ENCODE measurements at places on chromosomes 2 and 18. TPM values are rescaled to one million over a fixed set of nuclear protein-coding genes. Genes with fewer than 3 reads are reported as not detected.

- DNase-seq, result no peak
These were observed 477 bp downstream of the ACVR1 start for GRCh38 chr2:157875641-157876065.

DNA sequence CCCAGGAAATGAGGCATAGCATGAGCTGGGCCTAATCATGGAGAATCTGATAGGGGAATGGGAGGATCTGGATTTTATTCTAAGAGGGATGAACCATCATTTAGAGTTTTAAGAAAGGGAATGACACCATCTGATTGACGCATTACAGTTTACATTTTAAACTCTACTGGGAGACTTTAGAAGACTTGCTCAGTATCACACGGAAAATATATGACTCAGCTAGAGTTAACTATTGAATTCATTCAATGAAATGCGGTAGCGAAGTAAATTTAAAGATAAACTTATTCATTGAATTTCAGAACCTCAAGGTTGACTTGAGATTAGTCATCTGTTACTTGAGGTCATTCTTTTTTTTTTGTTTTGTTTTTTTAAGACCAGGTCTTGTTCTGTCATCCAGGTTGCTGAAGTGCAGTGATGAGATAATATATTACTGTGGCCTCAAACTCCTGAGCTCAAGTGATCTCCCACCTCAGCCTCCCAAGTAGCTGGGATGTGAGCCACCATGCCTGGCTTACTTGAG is 25.0 kb downstream of the MC4R start:
- DNase-seq, result no peak

GRCh38 chr2:135863233-135863632 is 13.0 kb downstream of the MCM6 start:
- DNase-seq, result no peak

DNA sequence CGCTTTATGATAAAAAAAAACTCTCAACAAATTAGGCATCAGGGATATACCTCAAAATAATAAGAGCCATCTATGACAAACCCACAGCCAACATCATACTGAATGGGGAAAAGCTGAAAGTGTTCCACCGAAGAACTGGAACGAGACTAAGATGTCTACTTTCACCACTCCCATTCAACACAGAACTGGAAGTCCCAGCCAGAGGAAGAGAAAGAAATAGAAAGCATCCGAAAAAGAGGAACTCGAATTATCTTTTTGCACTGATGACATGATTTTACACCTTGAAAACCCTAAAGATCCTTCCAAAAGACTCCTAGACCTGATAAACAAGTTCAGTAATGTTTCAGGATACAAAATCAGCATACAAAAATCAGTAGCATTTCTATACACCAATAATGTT is 121.6 kb downstream of the ZRANB3 start:
- DNase-seq, result no peak

Gene RAB31
- total RNA-seq, result 92.9 TPM

Gene DCDC2C
- 13.1 TPM for total RNA-seq
